ENCODE measurements at places on chromosomes 1 and 21.

GRCh38 chr1:223802602-223803001 is 43.1 kb downstream of the TP53BP2 start:
- no peak for DNase-seq

DNA sequence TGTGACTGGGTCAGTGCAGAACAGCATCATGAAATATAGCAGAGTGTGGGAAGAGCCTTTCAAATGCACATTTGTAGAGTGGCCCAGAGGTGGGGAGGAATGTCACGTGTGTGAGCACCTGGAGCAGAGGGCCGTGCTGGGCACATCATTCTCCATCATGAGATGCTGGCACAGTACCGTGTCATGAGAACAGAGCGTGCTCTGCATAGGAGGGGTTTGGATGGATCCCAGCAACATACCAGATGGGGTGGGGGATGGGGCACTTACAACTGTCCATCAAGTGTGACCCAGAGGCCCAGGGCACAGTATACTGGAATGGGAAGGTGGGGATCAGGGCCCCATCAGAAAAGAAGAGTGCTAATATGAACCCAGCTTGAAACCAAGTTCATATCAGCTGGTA is 182.0 kb downstream of the LMX1A start:
- DNase-seq = no peak

- no peak for DNase-seq
Measured at GRCh38 chr1:96130432-96130831, 591.2 kb upstream of the PTBP2 start.

- DNase-seq = no peak
Measured at GRCh38 chr1:15420853-15421465, 11.3 kb downstream of the EFHD2 start.

DNA sequence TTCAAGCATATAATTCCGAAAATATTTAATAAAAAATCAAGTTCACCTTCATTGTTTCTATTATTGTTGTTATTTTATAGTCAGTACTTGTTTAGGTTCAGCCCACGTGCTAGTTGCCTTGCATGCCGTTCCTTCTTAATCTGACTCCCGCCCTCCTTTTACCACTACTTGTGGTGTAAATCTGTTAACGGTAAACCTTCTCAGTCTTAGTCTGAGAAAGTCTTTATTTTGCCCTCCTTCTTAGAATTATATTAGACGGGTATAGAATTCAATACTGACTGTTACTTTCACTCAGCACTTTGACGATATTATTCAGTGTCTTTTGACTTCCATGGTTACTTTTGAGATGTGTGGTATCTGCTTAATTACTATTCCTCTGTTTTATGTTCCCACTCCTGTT is 104.8 kb downstream of the RGL1 start:
- DNase-seq = no peak

DNA sequence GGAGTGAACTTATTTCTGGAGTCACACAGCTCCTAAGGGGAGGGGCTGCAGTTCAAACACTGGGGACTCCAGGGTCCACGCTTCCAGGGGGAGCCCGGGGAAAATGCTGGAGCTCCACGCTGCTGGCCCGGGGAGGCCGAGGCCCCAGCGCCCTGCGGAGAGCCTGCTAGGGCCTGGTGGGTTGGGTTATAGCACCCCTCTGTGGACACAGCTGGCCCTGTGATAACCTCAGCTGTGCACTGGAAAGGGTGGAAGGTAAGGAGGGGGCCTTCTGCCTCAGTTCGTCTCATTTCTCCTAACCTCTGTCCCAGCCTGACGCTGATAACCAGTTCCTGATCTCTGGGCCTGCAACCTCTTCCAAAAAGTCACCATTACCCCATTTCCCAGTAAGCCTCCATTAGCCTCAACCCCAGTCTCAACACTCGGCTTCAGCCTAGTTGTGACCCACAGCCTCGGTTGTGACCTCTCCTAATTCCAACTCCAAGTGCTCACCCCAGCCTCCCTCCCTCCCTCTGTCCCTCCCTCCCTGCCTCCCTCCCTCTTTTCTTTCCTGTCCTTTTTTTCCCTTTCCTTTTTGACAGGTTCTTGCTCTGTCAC is 7.1 kb downstream of the NBL1 start:
- DNase-seq = peak; percentile 14

- DNase-seq = no peak
Measured at GRCh38 chr21:16071092-16071491, 341.3 kb downstream of the USP25 start.

DNA sequence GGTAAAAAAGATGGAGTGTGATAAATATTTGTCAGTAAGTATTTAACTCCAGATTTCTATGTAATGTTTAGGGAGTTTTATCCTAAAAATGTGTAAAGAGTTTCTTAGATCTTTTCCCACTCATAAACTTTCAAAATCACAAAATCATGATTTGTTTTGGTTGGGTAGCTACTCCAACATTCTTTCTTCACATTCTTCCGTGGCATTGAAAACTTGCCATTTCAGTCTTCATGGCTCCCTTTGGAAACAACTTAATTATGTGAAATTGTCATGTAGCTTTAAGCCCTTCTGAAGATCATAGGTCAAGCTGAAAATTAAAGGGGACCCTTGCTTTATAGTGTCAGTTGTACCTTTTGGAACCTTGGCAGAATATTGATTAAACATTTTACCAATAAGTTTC is 73.2 kb downstream of the ADGRL2 start:
- DNase-seq = no peak

- no peak for DNase-seq
Measured at GRCh38 chr1:67735806-67736627, 51.0 kb downstream of the GADD45A start.

GRCh38 chr1:67401443-67401842 is 28.8 kb downstream of the SERBP1 start:
- no peak for DNase-seq

- DNase-seq = no peak
Measured at GRCh38 chr1:159612211-159612885, 24.7 kb downstream of the APCS start.

DNA sequence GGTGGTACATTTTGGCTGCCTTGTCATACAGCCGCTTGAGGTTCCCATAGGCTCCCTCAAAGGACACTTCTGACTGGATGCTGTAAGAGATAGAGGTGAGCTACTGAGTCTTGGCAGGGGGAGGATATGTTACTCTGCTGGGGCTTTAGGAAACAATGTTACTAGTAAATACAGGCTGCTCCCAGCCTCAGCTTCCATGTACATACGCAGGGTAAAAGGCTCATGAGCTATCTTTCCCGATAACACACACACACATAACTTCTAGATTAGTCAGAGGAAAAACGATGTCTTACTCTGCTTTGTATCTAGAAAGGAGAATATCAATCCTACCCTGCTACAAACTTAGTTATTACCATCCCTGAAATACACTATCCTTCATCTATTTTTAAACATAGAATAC is 14.3 kb downstream of the SMG5 start:
- DNase-seq = no peak

GRCh38 chr1:106831511-106831910 is 225.0 kb upstream of the PRMT6 start:
- DNase-seq = no peak

DNA sequence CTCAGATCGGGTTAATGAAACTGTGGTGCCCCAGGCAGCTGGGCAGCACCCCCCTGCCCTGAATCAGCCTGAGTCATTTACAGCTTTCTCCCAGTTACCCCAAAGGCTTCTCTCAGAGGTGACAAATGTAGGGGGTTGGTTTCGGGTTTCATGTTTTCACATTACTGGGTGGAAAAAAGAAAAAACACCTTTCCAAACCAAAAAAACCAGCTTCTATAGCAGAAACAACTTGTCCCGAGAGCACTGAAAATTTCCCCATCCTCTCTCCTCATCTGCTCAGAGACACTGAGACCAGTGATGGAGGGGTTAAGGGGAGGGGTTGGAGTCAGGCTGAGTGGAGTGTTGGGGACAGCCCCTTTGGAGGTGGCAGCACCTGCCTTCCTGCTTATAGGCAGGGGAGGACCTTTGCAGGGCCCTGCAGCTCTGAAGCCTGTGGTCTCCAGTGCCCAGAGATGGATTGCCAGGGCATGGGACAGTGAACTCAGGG is 15.6 kb downstream of the UTP11 start:
- DNase-seq = no peak

GRCh38 chr1:18618546-18619466 is 11.8 kb upstream of the PAX7 start:
- no peak for DNase-seq

GRCh38 chr1:18637962-18638834 is 7.6 kb downstream of the PAX7 start:
- no peak for DNase-seq

GRCh38 chr1:7086106-7086505 is 300.9 kb downstream of the CAMTA1 start:
- DNase-seq = no peak

GRCh38 chr1:235058695-235059094 is 69.9 kb downstream of the TOMM20 start:
- DNase-seq = no peak

DNA sequence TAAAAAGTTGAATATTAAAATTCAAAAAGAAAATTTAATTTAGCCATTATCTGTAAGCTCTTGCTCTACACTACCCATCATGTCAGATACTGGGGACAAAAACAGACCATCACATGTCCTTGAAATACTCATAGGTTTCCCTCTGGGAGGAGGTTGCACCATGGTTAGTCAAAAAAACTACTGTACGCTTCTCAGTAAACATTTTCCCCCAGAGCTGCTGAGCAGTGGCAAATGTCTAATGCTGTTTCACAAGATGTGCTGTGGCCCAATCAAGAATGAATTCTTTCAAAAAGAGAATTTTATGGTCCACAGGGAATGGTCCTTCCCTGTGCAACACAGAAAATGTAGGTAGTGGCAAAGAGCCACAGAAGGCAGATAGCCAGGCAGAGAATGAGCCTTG is 6.1 kb downstream of the SLC25A24 start:
- no peak for DNase-seq

DNA sequence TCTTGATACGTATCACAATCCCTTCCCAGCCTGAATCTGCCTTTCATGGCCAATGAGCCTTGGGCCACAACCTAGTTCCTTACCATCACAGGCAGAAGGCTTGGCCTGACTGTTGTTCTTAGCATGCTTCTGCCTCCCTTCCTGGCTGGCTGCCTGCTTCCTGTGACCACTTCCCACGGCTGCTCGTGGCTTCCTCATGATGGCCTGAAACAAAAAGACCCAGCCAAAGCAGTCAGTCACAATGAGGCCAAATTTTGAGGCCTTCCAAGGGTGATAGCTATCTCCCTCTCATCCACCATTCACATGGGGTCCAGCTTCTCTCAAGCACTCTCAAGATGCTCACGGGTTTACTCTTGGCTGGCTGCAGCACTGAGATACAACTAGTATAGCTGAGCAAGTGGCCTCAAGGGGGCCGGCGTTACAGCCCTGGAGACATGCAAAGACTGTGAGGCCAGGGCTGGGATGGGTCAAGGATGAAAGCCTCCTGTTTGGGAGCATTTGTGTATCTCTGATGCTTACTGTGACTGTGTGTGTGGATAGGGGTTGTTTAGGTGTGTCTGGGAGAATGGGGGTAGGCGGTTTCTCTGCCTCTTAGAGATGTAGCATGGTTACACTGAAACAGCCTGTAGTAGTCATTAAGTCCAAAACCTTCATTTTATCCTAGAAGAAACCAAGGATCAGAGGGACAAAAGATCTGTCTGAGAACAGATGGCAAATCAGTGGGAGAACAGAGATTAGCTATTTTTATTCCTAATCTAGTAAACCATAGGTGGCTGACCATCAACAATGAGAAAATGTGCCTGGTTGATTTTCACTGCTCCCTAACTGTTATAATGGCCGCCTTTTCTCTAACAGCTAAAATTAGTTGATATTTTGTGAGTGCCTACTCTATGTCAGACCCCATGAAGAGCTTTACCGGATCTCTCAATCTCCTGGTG is 5.4 kb upstream of the TOE1 start:
- no peak for DNase-seq

DNA sequence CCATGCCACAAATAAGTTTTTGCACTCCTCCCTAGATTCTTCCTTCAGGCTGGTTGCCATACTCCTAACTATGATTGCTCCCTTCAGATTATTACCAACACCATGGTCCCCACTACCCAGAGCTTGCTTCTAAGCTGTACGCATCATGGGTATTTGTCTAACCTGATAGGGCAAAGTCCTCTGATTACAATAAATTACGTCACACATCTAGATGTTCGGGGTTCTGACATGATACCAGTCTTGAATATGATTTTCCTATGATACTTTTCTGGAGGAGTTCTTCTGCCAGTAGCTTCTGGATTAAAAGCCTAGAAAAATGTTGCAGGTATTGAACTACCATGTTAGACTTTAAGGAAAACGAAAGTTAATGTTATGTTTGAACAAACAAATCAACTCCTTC is 67.2 kb downstream of the NUF2 start:
- no peak for DNase-seq

- DNase-seq = no peak
Measured at GRCh38 chr1:40870135-40870728, 8.1 kb upstream of the CITED4 start.

- DNase-seq = no peak
Measured at GRCh38 chr21:35635261-35635660, 425.1 kb downstream of the SETD4 start.

- no peak for DNase-seq
Measured at GRCh38 chr1:39328586-39329121, 124.2 kb downstream of the MACF1 start.

GRCh38 chr1:54335011-54335754 is 71.0 kb downstream of the SSBP3 start:
- DNase-seq = no peak

GRCh38 chr1:155251566-155251965 is 3.7 kb downstream of the ENTREP3 start:
- DNase-seq = no peak

DNA sequence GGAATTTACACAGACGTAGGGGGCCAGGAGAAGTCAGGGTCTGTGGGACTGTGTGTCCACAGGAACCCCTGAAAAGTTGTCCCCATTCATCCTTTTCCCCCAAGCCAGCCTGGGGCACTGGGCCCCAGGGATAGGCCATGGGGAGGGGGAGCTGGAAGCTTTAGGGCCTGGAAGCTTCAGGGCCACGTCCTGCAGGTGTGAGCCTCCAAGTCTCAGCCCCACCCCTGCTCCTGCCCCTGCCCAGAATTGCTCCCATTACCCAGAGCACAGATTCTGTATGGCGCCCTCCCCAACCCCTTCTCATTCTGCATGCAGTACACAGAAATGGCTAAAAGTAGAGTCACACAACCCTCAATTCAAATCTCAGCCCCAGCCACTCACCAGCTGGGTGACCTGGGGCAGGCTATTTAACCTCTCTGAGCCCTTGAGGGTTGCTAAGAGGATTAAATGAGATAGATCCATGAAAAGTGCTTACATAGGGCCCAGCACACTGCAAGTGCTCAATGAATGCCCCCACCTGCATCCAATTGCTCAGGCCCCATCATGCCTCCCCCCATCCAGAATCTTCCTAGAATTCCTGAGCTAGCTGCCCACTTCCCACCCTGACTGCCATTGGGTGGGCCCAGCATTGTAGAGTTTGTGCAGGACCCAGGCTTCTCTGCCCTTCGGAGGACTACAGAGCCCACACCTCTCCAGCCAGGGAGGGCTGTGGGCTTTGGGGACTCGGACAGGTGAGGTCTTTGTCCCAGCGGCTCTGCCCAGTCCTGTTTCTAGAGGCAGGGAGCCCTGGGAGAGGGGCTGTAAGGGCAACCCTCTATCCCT is 6.5 kb downstream of the RAP1GAP start:
- no peak for DNase-seq

- no peak for DNase-seq
Measured at GRCh38 chr1:2641381-2642130, 8.7 kb upstream of the MMEL1 start.
